ENCODE measurements at places on chromosomes 4 and X.
A peak's percentile ranks its signal among the peaks of the same experiment; 100 is the strongest.

DNA sequence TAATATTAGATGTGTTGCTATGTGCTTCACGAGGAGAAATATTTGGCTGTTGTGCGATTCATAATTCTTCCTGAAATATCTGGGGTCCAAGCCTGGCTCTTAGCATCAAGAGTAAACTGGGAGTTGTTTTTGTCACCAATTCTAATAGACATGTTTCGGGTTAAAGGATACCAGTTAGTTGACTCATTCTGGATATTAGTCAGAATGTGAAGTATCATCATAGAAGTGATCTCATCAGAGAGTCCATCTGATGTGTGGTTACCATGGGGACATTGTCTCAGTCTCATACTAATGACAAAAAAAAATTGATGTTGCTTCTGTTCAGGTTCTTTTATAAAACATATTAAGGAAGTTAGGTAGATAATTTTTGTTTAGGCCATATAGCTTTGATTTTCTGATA lies 57.2 kb upstream of the MTMR1 start:
- peak; percentile 24 for DNase-seq

DNA sequence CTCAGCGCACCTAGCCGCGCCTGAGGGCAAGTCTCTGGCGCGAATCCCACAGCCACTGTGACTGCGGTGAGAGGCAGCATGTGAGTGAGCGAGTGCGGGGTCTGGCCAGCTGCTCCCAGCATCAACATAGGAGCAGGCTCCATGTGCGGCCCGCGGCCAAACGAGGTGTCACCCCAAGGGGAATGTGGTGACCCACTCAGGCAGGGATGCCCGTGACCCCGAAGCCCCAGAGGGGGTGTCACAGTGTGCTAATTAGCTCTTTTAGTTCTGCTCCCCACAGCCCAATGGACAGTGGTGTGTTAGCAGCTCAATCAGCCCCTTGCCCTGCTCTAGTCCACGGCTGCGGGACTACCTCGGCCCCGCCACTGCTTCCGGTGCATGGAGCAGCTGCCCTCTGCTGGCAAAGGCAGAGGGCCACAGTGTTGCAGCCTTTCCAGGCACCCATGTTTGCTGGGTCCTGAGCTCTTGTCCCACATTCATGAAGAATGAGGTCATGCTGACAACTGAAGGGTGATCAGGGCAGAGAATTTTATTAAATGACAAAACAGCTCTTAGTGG lies 61.4 kb downstream of the AGA start:
- no peak for DNase-seq

DNA sequence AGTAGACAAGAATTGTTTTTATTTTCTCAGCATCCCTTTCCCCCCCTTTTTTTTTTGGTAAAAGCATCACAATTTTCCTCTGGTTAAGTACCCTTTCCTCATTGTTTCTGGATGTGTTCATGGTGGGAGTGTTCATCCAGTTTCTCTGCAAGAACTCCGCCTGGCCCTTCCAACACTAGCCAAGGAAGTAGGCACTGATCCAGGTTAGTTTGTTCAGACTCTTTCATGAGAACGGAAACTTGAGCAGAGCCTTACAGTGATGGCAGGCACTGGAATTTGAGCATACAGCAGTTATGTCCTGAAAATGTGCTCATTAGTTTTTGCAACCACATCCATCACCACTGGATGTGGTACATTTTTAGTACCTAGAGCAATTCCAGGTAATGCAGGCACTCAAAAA lies 336.1 kb upstream of the BOD1L1 start:
- no peak for DNase-seq

DNA sequence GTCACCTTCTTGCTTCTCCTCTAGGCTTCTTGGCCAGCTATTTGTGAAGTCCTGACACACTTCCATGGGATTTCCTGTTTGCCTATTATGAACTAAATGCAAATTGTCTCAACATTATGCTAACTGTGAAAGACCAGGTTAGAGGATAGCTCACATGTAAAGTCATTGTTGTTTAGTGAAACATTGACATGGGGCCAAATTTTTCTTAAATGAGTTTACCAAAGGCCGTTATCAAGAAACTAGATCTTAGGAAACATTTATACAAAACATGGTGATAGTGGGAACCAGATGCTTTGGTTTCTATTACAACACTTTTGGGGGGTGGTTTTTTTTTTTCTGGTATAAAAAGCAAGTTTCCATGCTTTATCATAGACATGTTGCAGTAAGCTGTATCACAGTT lies 466.8 kb upstream of the FAM241A start:
- no peak for DNase-seq

DNA sequence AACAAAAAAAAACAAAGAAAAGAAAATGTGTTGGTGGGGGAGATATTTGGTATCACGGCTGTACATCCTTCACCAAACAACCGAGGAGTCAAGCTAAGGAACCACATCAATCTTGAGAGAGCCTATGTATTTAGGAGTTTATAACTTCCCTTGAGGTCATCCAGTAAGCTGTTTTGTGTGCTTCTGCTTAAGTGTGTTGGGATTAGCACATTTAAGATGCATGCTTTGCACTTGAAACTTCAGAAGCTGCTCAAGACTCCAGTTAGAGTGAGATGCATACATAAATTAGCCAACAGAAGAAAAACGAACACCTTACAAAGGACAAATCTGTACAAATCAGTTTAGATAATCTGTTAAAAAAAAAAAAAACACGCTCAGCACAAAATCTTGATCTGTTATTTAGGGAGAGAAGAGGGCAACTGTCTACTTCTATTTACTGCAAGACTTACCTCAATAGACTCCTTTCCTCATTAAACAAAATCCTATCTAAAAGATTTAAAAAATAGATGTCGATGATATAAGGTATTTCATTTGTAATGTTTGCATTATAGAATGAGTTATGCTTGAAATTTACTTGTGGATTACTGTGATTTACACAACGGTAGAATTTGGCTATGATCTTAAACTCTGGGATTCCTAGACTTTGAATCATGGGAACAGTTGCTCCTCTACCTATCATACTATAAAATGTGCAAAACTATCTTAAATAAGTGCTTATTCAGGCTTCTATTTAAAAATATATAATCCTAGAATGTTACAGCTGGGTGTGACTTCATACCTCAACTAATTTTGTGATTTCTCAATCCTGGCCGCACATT lies 53.8 kb upstream of the NAP1L5 start:
- DNase-seq = no peak

DNA sequence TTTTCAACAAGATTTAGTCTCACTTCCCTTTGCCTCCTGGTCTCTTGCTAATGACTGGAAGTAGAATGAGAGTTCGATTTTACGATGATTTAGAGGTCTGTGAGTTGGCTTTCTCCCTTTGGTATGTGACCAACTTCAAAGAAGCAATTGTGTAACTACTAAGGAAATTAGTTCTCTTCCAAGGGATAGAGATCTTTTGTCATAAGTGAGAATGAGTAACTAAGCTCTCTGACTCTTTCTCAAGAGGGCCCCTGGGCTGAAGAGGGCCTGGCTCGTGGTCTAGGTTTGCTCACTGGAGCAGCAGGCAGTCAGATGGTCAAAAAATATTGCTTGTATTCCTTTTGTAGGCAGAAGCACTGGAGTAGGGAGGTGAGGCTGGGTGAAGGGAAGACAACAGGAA lies 176.3 kb downstream of the ENOX2 start:
- DNase-seq = peak; percentile 56

DNA sequence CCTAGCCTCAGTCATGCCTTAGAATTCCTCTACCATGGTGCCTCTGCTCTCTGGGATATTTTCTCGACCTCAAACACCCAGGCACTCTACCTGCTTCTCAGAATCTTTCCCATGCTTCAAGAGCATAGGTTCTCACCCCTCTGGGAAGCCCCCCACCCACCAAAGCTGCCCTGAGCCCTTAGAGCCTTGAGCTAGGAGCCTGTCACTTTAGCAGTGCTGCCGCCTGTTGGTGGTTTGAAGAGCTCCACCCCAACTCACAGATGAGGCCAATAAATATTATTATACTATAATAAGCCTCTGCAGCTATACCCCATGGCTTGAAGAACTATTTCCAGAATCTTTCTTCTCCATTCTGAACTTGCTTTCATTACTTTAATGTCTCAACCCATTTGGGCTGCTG lies 109.7 kb downstream of the RTL5 start:
- DNase-seq = peak; percentile 37

DNA sequence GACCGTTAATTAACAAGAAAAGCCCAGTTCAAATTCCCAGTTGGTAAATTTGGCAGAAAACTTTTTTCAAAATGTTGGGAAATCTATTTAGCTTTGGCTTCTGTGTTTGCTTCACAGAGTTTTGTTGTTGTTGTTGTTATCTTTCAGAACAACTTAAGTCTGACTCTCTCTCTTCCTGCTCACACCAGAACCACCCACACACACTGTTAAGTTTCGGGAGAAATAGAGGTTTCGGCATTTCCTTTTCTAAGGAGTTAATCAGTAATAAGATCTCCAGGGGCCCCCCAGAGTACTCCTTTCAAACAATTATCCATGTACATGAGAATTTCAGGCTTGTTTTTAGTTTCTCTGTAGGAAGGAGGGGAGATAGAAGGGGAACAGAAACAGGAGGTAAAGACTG lies 106.2 kb upstream of the PTCHD1 start:
- DNase-seq = no peak

GRCh38 chr4:94826206-94826605 lies 68.5 kb downstream of the BMPR1B start:
- no peak for DNase-seq

- DNase-seq = peak; percentile 85
Measured at GRCh38 chrX:47540754-47541538, 20.1 kb upstream of the ARAF start.

DNA sequence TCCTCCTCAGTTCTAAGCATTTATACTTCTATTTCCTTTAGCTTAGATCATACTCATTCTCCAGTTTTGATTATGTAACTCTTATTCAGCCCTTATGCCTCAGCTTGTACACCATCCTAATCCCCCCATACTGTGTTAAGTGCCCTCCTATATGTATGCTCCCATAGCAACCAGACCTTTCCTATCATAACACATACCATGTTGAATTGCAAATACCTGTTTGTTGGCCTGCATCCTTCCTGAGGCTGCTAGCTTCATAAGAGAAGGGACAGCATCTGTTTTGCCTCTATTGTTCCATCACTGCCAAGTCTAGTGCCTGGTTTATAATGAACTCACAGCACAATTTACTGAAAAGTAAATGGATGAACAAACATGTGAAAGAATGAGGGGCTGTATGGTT lies 443.7 kb downstream of the CENPC start:
- DNase-seq = no peak

DNA sequence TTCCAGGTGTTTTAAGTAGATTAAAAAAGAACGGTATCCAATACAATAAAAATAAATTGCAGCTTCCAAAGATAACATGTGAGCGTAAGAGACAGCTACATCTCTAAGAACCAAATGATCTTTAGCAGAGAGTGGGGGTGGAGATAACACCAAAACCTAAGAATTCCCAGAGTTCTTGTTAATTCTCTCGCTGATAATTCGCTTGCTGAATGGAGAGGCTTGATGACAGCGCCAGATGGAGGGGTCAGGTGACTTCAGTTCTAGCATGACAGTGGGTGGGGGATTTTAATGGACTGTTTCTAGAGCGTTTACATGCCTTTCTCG lies 2.3 kb downstream of the CLCN4 start:
- peak; percentile 10 for DNase-seq

DNA sequence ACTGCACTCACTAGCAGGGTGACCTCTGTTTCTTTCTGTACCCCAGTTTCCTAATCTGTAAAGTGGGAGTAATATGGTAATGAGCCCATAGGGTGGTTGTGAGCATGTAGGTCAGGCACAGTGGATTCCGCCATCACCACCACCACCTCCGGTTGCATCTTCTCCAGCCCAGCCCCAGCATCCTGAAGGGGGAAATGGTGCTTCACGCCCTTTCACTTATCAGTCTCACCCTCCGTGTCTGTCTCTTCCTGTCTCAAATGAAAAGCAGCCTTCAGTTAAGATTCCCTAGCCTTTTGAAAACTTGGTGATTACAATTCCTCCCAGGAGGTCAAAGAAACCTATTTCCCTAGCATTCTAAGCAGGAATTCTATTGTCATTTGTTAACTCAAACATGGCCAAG lies 16.9 kb upstream of the XPNPEP2 start:
- no peak for DNase-seq

DNA sequence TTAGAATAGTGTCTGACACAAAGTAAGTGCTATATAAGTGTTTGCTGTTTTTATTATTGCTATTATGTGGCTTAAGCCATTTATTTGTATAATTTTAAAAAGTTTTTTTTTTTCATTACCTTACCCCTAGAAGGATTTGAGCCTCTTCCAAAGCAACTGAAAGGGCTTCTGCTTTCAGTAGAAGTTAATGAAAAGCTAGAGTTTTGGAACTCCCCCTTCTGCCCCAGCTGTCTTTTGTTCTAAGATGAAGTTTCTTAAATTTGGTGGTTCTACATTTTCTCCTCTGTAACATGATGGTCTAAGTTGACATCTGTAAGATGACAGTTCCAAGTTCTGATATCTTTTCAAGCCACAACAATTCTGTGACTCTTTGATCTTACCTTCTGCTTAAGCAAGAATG lies 30.3 kb downstream of the FHIP1A start:
- no peak for DNase-seq

- DNase-seq = no peak
Measured at GRCh38 chrX:10221651-10222050, 64.9 kb downstream of the CLCN4 start.

GRCh38 chrX:134641346-134641745 lies 16.9 kb downstream of the PLAC1 start:
- DNase-seq = peak; percentile 45

DNA sequence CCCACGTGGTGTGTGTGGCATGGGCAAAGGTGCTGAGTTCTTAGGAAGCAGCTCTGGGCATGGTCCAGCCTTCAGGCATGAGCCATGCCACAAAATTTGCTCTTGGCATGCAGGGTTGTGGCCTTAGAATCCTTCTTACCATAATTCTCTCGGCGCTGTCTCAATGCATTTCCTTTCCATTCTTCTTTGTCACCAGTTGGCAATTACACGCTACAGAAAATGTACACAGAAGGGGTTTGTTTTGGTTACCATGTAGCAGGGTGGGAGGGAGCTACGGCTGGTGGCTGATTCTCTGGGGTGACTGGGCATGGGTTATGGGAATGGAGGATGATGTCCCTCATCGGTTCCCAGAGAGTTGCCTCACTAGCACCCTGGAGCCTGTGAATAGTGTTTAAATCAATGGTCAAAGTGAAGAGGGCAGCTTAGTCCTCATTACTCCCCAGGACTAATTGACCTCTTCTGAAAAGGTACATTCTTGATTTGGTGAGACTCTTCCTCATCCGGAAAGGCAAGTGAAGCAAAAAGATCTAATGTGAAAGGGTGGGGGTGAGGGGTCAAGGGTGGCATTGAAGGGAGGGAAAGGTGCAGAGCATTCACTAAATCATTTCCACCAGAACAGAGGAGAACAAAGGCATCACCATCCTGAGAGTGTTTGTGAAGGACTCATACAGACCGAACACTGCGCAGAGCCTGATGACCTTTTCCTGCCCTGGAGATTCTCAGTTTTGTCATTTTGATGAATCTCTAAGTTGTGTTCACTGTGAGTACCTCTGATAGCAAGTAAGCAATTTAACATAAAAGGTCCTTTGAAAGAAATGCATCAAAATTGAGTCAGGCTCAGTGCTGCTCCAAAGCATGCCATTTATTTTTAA lies 199.8 kb upstream of the SFRP2 start:
- no peak for DNase-seq

DNA sequence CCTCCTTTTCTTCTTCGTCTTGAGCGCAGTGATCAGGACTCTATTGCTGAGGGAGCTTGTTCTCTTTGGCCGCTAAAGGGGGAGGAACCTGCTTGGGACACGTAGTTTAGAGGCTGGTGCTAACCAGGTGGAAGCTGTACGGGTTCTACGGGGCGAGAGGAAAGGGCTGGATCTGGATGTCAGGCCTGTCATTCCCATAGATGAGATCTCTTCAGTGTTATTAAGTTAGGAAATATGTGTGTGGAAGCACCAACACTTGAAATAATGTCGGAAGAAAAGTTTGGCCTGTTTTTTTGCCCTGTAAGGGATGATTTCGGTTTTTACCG lies 643 bp downstream of the SRP72 start:
- peak; percentile 36 for DNase-seq

- DNase-seq = peak; percentile 72
Measured at GRCh38 chr4:173505924-173506518, 24.0 kb downstream of the HAND2 start.

All from suppressor macrophage treated with lipopolysaccharide for 1 hour (primary cell).